ENCODE measurements at places on chromosomes 6 and 20.
A peak's percentile ranks its signal among the peaks of the same experiment; 100 is the strongest.

- no peak overlapping the region for H3K4me3 ChIP-seq
- H3K27ac ChIP-seq, result no peak overlapping the region
- H3K27me3 ChIP-seq, result no peaks in the 10 kb centered on the region
- no peak for DNase-seq
Observed at GRCh38 chr6:165458134-165458533, 148.7 kb upstream of the C6orf118 start.

- peaks cover 29% of the 10 kb centered on the region for H3K4me1 ChIP-seq
- DNase-seq, result no peak
- peak overlapping the region; percentile 71 for H3K4me3 ChIP-seq
- H3K27me3 ChIP-seq, result peaks cover 59% of the 10 kb centered on the region
Observed at GRCh38 chr6:110357298-110357663, 868 bp downstream of the METTL24 start.

GRCh38 chr6:28537065-28537464 lies 11.4 kb downstream of the GPX5 start:
- no peak overlapping the region for H3K27ac ChIP-seq
- DNase-seq, result no peak
- H3K27me3 ChIP-seq, result peaks cover 98% of the 10 kb centered on the region
- H3K4me1 ChIP-seq, result no peaks in the 10 kb centered on the region
- no peak overlapping the region for H3K4me3 ChIP-seq
- no peaks in the 10 kb centered on the region for H3K36me3 ChIP-seq

- H3K36me3 ChIP-seq, result no peaks in the 10 kb centered on the region
- no peak overlapping the region for H3K27ac ChIP-seq
- peaks cover 62% of the 10 kb centered on the region for H3K27me3 ChIP-seq
- no peak overlapping the region for H3K4me3 ChIP-seq
- no peaks in the 10 kb centered on the region for H3K4me1 ChIP-seq
Observed at GRCh38 chr6:169940481-169941271, 189.3 kb downstream of the ERMARD start.

- no peaks in the 10 kb centered on the region for H3K36me3 ChIP-seq
- H3K27ac ChIP-seq, result no peak overlapping the region
- H3K27me3 ChIP-seq, result no peaks in the 10 kb centered on the region
Observed at GRCh38 chr6:72977114-72977513, 248.2 kb downstream of the KHDC1L start.

DNA sequence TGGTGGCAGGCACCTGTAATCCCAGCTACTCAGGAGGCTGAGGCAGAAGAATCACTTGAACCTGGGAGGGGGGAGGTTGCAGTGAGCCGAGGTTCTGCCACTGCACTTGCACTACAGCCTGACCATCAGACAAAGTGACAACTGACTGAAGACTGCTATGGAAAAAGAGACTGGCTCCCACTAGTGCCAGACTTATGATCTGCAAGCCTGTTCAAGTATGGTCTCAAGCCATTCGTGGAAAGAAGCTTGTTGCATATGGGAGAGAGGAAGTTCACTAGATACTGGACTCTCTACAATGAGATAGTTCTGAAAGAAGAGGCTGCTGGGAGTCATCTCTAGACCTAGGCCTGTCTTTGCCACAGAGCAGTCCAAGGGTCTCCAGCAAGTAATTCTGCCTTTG lies 26.7 kb downstream of the MDN1 start:
- H3K36me3 ChIP-seq, result peaks cover 59% of the 10 kb centered on the region
- no peak for DNase-seq
- peaks cover 20% of the 10 kb centered on the region for H3K4me1 ChIP-seq
- H3K27ac ChIP-seq, result peak overlapping the region; percentile 84
- no peak overlapping the region for H3K4me3 ChIP-seq
- H3K27me3 ChIP-seq, result no peaks in the 10 kb centered on the region

- peaks cover 60% of the 10 kb centered on the region for H3K27me3 ChIP-seq
- H3K4me3 ChIP-seq, result no peak overlapping the region
- H3K4me1 ChIP-seq, result no peaks in the 10 kb centered on the region
Observed at GRCh38 chr6:36263390-36264000, 6.4 kb upstream of the PNPLA1 start.

GRCh38 chr6:37555040-37555781 lies 55.5 kb upstream of the CCDC167 start:
- no peak for DNase-seq
- peaks cover 9% of the 10 kb centered on the region for H3K4me1 ChIP-seq
- peaks cover 49% of the 10 kb centered on the region for H3K27me3 ChIP-seq
- no peaks in the 10 kb centered on the region for H3K36me3 ChIP-seq
- H3K4me3 ChIP-seq, result no peak overlapping the region

- DNase-seq, result no peak
- H3K36me3 ChIP-seq, result no peaks in the 10 kb centered on the region
- H3K4me1 ChIP-seq, result peaks cover 19% of the 10 kb centered on the region
- H3K27me3 ChIP-seq, result no peaks in the 10 kb centered on the region
Observed at GRCh38 chr6:141550471-141550870, 582.3 kb upstream of the GJE1 start.

GRCh38 chr6:137746264-137746663 lies 120.8 kb upstream of the TNFAIP3 start:
- peaks cover 19% of the 10 kb centered on the region for H3K4me1 ChIP-seq
- no peak overlapping the region for H3K27ac ChIP-seq
- no peaks in the 10 kb centered on the region for H3K36me3 ChIP-seq
- H3K27me3 ChIP-seq, result no peaks in the 10 kb centered on the region
- DNase-seq, result no peak
- H3K4me3 ChIP-seq, result no peak overlapping the region

DNA sequence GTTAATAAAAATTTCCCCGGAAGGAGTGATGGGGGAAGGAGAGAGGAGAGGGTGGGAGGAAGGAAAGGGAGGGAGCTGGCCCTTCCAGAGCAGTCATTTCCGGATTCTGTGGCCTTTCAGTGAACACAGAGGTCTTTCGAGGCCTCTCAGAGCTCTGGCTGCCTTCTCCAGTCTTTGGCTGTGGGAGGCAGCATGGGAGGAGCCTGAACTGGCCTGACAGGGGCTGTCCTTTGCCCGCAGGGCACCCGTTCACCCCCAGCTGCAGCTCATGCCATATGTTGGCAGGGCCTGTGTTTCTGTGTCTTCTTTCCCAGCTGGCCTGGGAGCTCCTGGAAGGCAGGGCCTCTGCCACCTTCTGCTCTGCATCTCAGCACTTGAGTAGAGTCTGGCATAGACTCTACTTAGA lies 95.5 kb downstream of the PPP1R14C start:
- peaks cover 41% of the 10 kb centered on the region for H3K4me1 ChIP-seq
- no peaks in the 10 kb centered on the region for H3K36me3 ChIP-seq
- DNase-seq, result peak; percentile 47
- peak overlapping the region; percentile 66 for H3K27ac ChIP-seq
- H3K27me3 ChIP-seq, result no peaks in the 10 kb centered on the region

- H3K4me3 ChIP-seq, result peak overlapping the region; percentile 29
- H3K27ac ChIP-seq, result peak overlapping the region; percentile 87
- H3K27me3 ChIP-seq, result no peaks in the 10 kb centered on the region
Observed at GRCh38 chr20:53939572-53940359, 130.6 kb downstream of the BCAS1 start.

DNA sequence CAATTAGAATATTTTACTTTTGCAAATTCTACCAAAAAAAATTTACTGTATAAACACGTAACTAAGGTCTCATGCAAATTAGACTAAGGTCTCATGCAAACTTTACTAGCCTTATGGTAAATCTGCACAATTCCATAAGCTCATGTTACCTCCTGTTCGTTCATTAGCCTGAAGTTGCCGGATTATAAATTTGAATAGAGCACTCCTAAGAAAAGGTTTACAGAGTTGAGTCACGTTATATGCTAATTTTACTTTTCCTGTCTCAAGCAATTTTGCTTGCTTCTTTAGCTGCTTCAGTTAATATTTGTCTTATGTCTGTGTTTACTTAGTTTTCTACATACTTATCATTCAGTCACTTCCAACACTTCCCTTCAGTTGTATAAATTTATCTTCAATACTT lies 1434.0 kb upstream of the EYS start:
- DNase-seq, result no peak
- no peaks in the 10 kb centered on the region for H3K36me3 ChIP-seq

DNA sequence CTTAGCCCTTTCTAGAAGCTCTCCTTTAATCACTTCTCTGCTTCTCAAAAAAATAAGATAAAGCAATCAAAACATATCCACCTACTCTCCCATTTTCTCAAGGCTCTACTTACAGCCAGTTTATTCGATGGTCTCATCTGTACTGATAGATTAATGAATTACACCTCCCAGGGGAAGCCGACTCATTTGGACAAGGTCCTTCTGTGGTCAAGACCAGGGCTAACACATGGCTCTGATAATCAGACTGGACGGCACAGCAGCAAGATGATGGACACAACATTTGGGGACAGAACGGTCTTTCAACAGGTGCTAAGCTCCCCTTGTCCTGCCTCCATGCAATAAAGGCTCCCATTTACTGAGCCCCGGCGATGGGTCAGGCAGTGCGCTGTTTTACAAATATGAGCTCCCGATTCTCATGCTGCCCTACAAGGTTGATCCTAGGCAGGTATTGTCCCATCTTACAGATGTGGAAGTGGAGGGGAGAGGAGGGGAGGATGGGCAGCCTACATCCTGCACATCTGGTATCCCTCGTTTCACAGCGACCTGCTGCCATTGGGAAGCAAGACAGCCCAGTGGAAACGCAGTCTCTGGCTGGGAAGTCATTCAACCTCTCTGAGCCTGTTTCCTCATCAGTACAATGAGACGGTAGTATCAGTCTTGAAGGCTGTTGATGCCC lies 15.7 kb downstream of the CPNE5 start:
- peak overlapping the region; percentile 73 for H3K27ac ChIP-seq
- H3K4me1 ChIP-seq, result peaks cover 78% of the 10 kb centered on the region
- no peak overlapping the region for H3K4me3 ChIP-seq
- no peaks in the 10 kb centered on the region for H3K36me3 ChIP-seq
- no peak for DNase-seq

DNA sequence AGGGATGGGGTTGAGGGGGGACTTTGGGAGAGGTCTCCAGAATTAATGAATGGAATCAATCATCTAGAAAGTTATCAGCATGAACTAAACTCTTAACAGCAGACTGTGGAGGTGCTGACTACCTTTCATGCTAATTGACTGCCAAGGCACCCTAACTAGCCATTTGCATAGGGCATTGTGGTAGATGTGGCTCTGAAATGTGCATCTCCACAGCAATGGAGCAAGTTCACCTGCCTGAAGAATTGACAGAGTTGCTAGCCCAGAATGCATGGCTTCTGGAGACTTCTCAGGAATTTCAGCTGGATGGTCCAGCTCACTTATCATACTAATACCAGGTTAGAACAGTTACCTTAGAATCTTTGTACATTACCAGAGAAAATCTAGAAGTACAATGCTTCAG lies 745.6 kb downstream of the KIF16B start:
- H3K36me3 ChIP-seq, result no peaks in the 10 kb centered on the region
- no peak overlapping the region for H3K27ac ChIP-seq
- H3K4me1 ChIP-seq, result no peaks in the 10 kb centered on the region
- H3K27me3 ChIP-seq, result no peaks in the 10 kb centered on the region
- H3K4me3 ChIP-seq, result no peak overlapping the region
- no peak for DNase-seq

DNA sequence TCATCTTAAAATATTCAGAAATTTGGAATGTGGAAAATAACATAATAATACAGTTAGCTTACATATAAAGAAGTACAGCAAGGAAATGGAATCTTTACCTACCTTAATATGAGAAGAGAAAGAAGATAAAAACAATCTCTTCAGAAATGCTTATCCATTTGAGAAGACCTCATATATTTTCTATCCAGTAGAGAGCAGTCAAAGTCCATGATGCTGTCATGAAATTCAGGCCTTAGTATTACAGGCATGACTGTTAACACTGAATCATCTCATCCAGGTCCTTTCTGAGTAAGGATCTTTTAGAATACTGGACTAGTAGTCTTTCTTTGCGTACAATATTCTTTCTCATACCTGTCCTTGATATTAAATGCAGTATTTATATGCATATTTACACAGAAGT lies 713.4 kb downstream of the CD109 start:
- H3K27ac ChIP-seq, result no peak overlapping the region
- no peaks in the 10 kb centered on the region for H3K4me1 ChIP-seq
- no peaks in the 10 kb centered on the region for H3K36me3 ChIP-seq
- H3K27me3 ChIP-seq, result no peaks in the 10 kb centered on the region

GRCh38 chr6:160263196-160263939 lies 4.7 kb upstream of the SLC22A2 start:
- no peaks in the 10 kb centered on the region for H3K36me3 ChIP-seq
- no peak for DNase-seq
- no peak overlapping the region for H3K27ac ChIP-seq
- no peaks in the 10 kb centered on the region for H3K4me1 ChIP-seq
- peaks cover 54% of the 10 kb centered on the region for H3K27me3 ChIP-seq

- H3K36me3 ChIP-seq, result no peaks in the 10 kb centered on the region
- no peaks in the 10 kb centered on the region for H3K4me1 ChIP-seq
- no peak overlapping the region for H3K27ac ChIP-seq
- no peaks in the 10 kb centered on the region for H3K27me3 ChIP-seq
Observed at GRCh38 chr20:54231036-54231435, 23.1 kb downstream of the PFDN4 start.

GRCh38 chr6:73513496-73513854 lies 7.4 kb downstream of the EEF1A1 start:
- no peak overlapping the region for H3K27ac ChIP-seq
- peaks cover 26% of the 10 kb centered on the region for H3K4me1 ChIP-seq
- no peak overlapping the region for H3K4me3 ChIP-seq
- peaks cover 26% of the 10 kb centered on the region for H3K36me3 ChIP-seq

DNA sequence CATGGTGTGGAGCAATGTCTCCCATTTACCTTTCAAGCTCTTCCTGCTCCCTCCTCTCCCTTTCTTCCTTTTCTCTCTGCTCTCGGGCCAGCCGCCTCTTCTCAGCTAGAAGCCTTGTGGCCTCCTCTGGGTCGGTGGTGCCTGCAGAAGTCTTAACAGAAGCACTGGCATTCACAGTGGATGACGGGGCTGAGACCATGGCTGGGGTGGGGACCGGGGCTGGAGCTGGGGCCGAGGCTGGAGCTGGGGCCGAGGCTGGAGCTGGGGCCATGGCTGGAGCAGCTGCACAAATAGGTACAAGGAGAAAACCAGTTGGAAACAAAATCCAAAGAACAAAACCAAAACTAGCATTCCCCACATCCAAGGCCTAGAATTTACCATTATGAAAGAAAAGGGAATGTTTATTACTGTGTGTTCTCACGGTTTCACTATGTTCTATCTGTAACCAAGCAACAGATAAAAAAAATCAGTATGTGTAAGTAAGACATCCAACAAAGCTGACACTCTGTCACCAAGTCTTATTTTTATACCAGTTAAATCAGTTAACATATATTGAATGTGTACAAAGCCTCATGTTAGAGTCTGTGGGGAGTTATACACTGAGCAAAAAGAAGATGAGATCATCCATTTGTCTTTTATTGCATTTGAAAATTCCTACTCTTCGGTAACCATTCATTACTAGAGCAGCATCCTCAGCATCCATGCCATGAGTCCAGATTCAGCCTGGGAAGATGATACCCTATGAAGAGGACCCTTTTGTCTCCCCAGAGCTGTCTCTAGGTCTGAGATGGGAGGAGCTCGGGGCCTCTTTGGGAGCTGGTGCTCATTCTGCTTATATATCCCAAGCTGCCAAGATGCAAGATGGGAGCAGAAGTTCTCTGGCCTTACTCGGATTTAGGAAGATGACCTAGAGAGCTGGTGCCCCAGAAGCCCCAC lies 73.0 kb upstream of the BCLAF1 start:
- DNase-seq, result no peak
- no peak overlapping the region for H3K4me3 ChIP-seq
- no peaks in the 10 kb centered on the region for H3K36me3 ChIP-seq
- H3K27me3 ChIP-seq, result no peaks in the 10 kb centered on the region
- no peak overlapping the region for H3K27ac ChIP-seq

Data from left ventricle myocardium inferior (tissue), 1 donor.